ENCODE measurements at places on chromosomes 13 and 19. TPM values are rescaled to one million over a fixed set of nuclear protein-coding genes. Genes with fewer than 3 reads are reported as not detected.
A peak's percentile ranks its signal among the peaks of the same experiment; 100 is the strongest.

GRCh38 chr13:65555962-65556361 is 1674.2 kb downstream of the PCDH9 start:
- H3K4me3 ChIP-seq: no peak overlapping the region
- no peaks in the 10 kb centered on the region for H3K36me3 ChIP-seq
- H3K27ac ChIP-seq: no peak overlapping the region
- no peak for DNase-seq
- H3K4me1 ChIP-seq: no peaks in the 10 kb centered on the region

- H3K36me3 ChIP-seq: no peaks in the 10 kb centered on the region
- no peaks in the 10 kb centered on the region for H3K4me1 ChIP-seq
- H3K4me3 ChIP-seq: no peak overlapping the region
Measured at GRCh38 chr13:113053376-113053775, 52.2 kb upstream of the F7 start.

DNA sequence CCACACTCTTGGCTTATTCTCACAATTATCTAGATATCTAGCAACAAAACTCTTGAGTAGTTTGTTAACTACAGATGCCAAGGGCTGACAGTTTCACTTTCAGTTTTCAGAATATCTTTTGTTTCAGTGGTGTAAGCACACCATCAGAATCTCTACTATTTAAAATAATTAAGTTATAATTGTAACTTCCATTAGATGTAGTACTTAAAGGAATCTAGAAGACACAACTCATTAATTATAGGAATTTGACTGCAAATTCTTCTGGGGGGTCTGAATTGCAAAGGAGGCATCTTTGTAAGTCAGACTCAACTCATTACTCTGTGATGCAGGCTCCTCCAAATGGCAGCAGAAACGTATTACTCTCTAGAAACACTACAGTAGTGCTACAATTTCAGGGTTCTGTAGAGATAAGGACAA is 44.9 kb upstream of the USPL1 start:
- DNase-seq: peak; percentile 51
- no peaks in the 10 kb centered on the region for H3K36me3 ChIP-seq
- peak overlapping the region; percentile 87 for H3K27ac ChIP-seq
- peaks cover 51% of the 10 kb centered on the region for H3K4me1 ChIP-seq
- peaks cover 5% of the 10 kb centered on the region for H3K27me3 ChIP-seq

DNA sequence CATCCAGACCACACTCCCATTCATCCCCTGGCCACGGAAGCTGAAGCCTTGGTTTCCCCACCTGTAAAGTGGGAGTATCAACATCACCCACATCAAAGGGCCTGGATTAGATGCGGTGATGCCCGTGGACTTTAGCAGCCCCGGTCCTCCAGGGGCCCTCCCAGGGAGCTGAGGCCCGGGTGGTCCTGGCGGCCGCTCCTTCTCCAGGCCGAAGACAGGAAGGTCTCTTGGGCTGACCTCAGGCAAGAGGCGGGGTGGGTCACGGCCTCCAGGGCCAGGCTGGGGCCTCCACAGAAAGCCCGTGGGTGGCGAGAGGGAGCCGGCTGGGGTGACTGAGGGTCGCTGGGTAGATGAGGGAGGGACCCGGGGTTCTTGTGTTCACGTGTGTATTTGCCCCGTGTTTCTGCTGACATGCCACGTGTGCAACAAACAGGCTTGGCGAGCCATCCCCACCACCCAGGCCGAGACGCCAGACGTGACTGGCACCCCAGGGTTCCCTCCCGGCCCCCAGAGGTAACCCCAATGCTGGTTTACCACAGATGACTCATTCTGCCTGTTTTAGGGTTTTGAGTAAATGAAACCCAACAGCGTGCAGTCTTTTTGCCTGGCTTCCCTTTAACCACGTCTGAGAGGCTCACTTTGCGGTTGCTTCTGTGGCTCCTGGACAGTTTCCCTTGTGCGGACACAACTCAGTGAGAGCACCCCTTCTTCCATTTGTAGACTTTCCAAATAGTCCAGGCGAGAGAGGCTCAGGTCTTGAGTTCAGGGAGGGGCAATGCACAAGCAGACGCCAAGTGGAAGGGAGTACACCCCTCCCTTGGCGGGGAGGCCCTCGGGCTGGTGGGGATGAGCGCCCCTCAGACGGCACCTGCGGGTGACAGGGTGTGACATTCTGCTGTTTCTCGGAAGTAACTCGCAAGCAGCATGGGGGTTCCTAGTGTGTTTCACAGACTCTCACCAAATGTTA is 42.9 kb downstream of the C13orf46 start:
- H3K4me3 ChIP-seq: no peak overlapping the region
- H3K27me3 ChIP-seq: peaks cover 91% of the 10 kb centered on the region
- peak; percentile 90 for DNase-seq
- H3K36me3 ChIP-seq: no peaks in the 10 kb centered on the region
- H3K4me1 ChIP-seq: peaks cover 19% of the 10 kb centered on the region
- H3K27ac ChIP-seq: peak overlapping the region; percentile 53

DNA sequence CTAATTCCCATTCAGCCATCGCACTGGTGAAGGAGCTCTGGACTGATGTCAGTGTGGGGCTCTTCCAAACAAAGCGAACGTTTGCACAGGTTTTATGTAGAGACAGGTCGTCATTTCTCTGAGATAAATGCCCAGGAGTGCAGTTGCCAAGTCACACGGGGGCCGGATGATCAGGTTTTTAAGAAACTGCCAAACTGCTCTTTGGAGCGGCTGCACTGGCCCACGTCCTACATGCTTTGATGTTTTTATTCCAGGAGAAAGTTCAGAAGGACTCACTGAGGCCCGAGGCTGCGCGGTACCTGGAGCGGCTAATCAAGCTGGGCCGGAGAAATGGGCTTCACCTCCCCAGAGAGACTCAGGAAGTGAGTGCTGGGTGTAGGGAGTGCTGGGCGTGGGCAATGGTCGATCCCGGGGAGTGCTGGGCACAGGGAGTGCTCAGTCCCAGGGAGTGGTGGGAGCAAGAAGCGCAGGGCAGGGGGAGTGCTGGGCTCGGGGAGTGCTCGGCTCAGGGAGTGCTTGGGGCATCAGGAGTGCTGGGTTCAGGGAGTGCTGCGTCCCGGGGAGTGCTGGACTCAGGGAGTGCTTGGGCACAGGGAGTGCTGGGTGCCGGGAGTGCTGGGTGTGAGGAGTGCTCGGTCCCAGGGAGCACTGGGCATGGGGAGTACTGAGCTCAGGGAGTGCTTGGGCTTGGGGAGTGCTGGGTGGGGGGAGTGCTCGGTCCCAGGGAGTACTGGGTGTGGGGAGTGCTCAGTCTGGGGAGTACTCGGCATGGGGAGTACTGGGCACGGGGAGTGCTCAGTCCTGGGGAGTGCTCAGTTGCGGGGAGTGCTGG is 10.7 kb downstream of the THOP1 start:
- no peaks in the 10 kb centered on the region for H3K27me3 ChIP-seq
- no peak for DNase-seq
- H3K27ac ChIP-seq: no peak overlapping the region
- H3K4me1 ChIP-seq: no peaks in the 10 kb centered on the region

- H3K27ac ChIP-seq: no peak overlapping the region
- peaks cover under 1% of the 10 kb centered on the region for H3K27me3 ChIP-seq
- no peak overlapping the region for H3K4me3 ChIP-seq
- peaks cover 4% of the 10 kb centered on the region for H3K4me1 ChIP-seq
- H3K36me3 ChIP-seq: no peaks in the 10 kb centered on the region
Measured at GRCh38 chr19:10855879-10856522, 7.8 kb downstream of the C19orf38 start.

DNA sequence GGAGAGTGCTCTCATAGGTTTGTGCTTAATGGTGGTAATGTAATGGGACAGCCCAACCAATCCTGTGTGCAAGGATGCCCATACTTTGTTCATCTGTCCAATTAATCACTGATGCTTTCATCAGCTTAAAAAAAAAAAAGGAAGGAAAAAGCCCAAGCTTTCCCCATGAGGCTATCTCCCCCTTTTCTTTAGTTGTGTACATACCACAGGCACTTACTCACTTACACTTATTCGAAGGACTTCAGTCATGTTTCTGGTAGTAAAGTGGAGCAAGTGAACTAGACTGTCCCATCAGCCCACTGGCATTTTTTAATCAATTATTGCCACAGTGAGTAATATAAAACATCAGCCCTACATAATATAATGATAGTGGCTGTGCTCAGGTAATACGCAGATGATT is 183.5 kb upstream of the UFM1 start:
- DNase-seq: no peak
- no peaks in the 10 kb centered on the region for H3K27me3 ChIP-seq
- H3K27ac ChIP-seq: no peak overlapping the region
- H3K4me3 ChIP-seq: no peak overlapping the region

GRCh38 chr19:41364524-41365391 is 809 bp upstream of the B9D2 start:
- H3K4me1 ChIP-seq: peaks cover 27% of the 10 kb centered on the region
- no peaks in the 10 kb centered on the region for H3K27me3 ChIP-seq
- DNase-seq: no peak
- H3K4me3 ChIP-seq: peak overlapping the region; percentile 90
- H3K27ac ChIP-seq: peak overlapping the region; percentile 95
- peaks cover 2% of the 10 kb centered on the region for H3K36me3 ChIP-seq

DNA sequence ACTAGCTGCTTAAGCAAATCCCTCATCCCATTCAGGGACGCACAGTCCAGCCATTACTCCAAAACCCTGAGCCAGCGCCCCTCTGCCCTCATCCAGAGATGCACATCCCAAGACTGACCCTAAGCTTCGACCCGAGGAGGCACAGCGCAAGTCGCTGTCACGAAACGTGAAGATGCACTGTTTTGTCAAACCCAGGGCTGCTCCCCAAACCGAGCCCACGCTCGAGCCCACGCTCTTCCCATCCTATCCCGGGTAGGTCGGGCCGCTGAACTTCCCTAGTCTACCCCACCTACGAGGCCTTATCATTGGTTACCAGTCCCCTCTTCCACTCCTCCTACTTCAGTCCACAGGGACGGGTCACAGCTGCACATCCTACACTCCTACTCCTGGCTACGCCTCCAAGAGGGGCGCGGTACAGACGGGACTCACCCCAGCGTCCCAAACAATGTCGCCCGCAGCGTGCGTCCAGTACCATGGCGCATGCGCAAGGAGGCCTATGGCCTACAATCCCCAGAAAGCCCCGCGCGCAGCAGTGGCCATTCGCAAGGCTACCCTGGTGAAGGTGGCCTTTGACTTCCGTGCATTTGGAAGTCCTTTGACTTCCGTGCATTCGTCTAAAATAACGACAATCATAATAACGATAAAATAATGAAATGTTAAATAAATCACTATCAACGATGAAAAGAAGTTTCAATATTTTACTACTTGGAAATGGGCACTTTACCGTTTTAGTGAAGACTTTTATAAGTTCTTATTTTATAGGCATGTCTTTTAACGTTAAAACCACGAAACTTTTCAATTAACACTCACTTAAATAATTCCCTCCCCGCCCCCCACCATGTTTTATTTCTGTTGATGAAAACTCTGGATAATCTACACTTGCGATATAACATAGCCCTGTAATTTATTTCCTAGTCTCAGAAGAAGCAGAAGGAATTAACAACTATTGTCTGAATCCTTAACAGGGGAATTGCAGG is at the start of gene ZNF285:
Gene ZNF285 (minus strand): TSS at position 470 of the 977 bp plus-strand sequence. CDS start 4,395 bp downstream, outside the sequence.
- H3K36me3 ChIP-seq: peaks cover 10% of the 10 kb centered on the region
- H3K27me3 ChIP-seq: no peaks in the 10 kb centered on the region
- peak within 1 kb of the TSS; percentile 77 for H3K4me3 ChIP-seq

DNA sequence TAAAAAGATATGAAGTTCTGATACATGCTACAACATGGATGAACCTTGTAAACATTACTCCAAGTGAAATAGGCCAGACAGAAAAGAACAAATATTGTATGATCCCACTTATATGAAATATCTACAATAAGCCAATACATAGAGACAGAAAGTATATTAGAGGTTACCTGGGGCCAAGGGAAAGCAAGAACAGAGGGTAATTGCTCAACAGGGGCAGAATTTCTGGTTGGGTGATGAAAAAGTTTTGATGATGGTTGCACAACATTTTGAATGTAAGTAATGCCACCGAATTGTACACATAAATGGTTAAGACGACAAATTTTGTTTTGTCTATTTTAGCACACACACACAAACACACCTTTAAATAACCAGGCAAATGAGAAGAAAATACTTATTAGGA is 268.4 kb downstream of the FOXO1 start:
- no peak overlapping the region for H3K27ac ChIP-seq
- H3K4me3 ChIP-seq: no peak overlapping the region
- no peak for DNase-seq
- peaks cover 4% of the 10 kb centered on the region for H3K36me3 ChIP-seq

GRCh38 chr13:43359536-43359935 is 336.1 kb downstream of the DNAJC15 start:
- no peaks in the 10 kb centered on the region for H3K27me3 ChIP-seq
- peaks cover 5% of the 10 kb centered on the region for H3K4me1 ChIP-seq
- H3K36me3 ChIP-seq: no peaks in the 10 kb centered on the region
- no peak overlapping the region for H3K27ac ChIP-seq
- H3K4me3 ChIP-seq: no peak overlapping the region

- H3K27me3 ChIP-seq: peaks cover 7% of the 10 kb centered on the region
- H3K4me1 ChIP-seq: peaks cover 10% of the 10 kb centered on the region
- H3K4me3 ChIP-seq: no peak overlapping the region
Measured at GRCh38 chr19:10069046-10069445, 17.1 kb upstream of the SHFL start.

DNA sequence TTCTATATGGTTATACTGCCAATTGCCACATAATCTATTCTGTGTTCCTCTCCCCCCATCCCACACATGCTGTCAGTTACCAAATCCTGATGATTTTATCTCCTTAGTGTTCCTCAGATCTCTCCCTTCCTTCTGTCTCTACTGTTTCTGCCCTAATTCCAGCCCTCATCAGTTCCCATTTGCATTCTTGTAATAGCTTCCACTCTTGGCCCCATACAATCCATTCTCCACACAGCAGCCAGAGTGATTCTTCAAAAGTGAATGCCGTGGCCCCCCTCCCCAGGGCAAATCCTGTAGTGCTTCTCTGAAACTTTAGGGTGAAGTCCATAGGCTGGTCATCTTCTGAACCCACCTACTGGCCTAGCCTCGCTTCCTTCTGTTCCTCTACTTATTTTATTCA is 114.4 kb downstream of the ZAR1L start:
- no peak for DNase-seq
- peaks cover 5% of the 10 kb centered on the region for H3K27me3 ChIP-seq
- no peak overlapping the region for H3K27ac ChIP-seq
- H3K36me3 ChIP-seq: no peaks in the 10 kb centered on the region
- no peaks in the 10 kb centered on the region for H3K4me1 ChIP-seq

DNA sequence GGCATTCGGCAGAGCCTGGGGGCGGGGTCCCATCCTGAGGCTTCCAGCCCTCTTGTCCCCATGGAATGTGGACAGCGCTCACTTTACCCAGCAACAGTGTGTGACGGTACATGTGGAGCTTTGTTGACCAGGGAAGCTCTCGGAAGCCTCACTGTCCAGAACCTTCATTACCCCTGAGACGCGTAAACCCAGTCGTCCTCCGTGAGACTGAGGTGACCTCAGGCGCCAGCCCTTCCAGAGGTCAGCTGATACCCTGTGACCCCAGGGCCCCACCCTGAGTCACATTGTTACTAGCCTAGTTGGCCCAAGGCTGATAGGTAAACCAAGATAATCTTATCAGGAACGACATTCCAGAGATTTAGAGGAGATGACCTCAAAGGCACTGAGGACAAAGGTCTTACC is 10.2 kb upstream of the TMEM160 start:
- H3K4me3 ChIP-seq: no peak overlapping the region
- no peak overlapping the region for H3K27ac ChIP-seq
- peaks cover 3% of the 10 kb centered on the region for H3K36me3 ChIP-seq
- DNase-seq: no peak

APBA3 gene
- 50.3 TPM for total RNA-seq

MAU2 gene
- 80.6 TPM for total RNA-seq

FBXO27 gene
- not detected for total RNA-seq

LHB gene
- not detected for total RNA-seq

KLF12 gene
- 28.1 TPM for total RNA-seq

ZNF154 gene
- total RNA-seq: 4.0 TPM

OBI1 gene
- 21.1 TPM for total RNA-seq

CD37 gene
- total RNA-seq: 177 TPM

GPR4 gene
- not detected for total RNA-seq

CDX2 gene
- not detected for total RNA-seq

HNRNPA1L2 gene
- total RNA-seq: 9.7 TPM
